ENCODE measurements at places on chromosomes 13 and 19. TPM values are rescaled to one million over a fixed set of nuclear protein-coding genes. Genes with fewer than 3 reads are reported as not detected.

DNA sequence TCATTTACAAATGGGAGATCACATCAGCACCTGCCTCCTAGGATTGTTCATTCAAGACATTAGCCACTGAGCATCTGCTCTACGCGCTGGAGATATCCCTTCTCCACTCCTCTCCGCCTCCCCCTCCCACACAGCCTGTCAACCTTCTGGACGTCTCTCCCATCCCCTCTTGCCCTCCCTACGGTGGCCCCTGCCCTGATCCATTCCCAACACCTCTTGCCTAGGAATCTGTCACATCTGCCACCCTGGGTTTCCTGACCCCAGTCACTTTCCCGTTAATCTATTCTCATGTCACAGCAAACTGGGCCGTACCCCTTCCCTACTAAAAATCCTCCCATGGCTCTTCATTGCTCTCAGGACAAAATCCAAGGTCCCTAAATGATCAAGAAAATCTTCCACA lies 10.3 kb downstream of the DYRK1B start:
- DNase-seq: no peak

Gene IGLON5
- total RNA-seq: not detected

Gene GGACT
- total RNA-seq: 1.3 TPM

- no peak for DNase-seq
Observed at GRCh38 chr19:3613818-3614661, 7.4 kb upstream of the TBXA2R start.

DNA sequence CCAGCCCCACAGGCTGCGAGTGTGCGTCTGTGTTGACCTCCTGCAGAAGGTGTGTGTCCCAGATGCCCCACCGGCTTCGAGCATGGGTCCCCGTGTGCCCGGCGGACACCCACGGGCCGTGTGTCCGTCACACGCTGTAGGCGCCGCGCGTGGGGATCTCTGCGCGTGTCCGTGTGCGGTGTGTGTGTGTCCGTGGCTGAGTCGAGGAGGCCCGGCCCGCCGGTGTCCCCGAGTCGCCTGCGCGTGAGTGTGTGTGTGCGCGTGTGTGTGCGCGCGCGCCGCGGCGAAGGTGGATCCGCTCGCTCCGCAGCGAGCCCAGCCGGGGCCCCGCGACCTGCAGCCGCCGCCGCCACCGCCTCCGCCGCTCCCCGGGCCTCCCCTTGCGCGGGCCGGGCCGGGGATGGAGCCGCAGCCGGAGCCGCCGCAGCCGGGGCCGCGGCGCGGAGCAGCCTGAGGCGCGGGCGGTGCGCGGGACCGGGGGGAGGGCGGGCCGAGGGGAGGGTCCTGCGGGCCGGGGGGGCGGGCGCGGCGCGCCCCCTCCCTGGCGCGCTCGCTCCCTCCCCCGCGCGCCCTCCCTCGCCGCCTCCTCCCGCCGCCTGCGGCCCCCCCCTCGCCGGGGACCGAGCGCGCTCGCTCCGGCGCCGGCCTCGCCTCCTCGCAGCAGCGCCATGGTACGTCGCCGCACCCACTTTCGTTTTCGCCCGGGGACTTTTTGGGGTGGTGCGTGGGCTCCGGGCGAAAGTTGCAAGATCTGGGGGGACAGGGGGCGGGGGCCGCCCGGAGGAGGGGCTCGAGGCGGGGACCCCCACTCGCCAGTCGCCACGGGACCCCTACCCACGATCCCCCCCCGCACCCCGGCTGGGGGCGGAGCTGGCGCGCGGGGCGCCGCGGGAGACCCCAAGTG lies 7.1 kb upstream of the NFIC start:
- DNase-seq: peak; percentile 70

DNA sequence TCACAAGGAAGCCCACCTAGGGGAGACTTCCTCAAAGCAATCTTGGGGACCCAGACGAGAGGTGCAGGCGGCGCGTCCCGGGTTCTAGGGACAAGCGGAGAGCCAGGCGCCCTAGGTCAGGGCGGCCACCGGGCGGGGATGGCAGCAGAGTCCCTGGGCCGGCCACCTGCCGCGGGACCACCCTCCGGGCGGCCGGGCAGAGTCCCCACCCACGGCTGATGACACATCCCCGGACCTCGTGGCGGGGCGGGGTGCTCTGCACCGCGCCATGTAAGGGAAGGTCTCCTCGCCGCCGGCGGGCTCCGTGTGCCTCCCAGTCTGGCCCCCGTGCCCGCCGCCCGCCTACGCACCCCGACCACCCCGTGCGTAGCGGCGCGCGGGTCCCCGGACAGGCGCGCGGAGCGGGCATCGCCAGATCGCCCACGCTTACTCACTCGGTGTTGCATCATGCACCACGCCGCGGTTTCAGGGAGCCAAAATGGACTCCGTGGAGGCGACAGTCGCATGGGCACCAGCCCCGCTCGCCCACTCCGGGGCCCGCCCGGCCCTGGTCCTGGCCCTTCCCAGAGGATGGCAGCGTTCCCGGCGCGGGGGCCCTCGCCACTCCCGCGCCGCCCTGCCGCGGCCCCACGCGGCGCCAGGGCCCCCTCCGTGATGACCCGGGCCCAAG lies 643 bp downstream of the SLC7A1 start:
- DNase-seq: peak; percentile 83

DNA sequence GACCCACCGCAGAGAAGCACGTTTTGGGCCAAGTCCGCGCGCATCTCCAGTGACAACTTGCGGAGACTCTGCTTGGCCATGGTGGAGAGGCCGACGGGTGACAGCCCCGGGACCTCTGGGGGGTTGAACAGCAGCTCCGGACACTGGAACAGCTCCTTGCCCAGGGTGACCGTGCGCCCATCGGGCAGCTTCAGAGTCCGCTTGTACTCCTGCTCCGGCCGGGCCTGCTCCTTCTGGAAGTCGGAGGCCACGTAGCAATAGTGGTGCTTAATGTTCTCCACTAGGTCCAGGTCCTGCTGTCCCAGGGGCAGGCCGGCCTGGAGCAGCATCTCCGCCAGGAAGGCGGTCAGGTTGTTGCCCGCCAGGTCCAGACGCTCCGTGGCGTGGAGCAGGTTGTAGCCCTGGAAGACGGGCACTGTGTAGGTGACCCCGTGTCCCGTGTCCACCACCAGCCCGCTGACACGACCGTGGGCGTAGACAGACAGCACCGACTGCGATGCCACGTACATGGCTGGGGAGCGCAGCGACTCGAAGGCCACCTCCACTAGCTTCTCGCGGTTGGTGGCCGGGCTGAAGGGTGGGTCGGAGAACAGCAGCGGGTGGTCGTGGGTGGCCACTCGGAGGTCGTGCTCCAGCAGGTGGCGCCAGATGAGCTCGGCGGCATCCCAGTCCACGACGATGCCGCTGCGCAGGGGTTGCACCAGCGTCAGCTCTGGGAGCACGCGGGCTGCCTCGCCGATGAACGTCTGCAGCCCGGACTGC lies 743 bp downstream of the ACTL9 start:
- DNase-seq: no peak

Gene NEK5
- not detected for total RNA-seq

Gene CYP4F2
- not detected for total RNA-seq

Gene CIC
- 28.8 TPM for total RNA-seq

DNA sequence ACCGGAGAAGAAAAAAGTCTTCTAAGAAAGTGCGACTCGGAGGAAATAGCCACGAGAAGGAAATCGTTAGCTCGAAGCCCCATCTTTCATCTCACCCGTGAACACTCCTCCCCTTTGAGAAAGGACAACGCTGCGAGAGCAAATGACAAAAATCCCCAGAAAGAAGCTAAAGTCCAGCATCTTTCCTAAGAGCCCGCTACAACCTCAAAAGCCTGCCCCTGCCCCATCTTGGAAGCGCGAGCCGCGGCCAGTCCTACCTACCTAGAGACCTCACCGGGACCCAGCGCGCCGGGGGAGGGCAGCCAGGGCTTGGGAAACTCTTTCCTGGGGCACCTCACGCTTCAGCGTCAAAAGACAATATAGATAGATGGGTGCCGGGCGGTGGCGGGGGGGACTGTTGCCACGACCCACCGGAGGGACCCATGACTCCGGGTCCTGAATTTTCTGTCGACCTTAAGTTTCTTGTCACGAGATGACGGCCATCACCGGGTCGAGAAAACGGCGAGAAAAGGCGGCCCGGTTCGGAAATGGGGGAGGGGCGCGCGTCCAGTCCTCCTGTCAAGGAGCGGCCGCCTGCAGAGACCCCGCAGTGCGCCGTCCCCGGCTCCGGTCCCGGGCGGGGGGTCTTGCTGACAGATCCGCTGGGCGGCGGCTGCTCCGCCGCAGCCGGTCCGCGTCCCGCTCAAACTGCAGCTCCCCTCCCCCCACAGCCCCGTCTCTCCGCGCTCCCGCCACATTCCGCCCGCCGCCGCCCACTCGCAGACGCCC lies 65.9 kb downstream of the KCNRG start:
- DNase-seq: peak; percentile 56

DNA sequence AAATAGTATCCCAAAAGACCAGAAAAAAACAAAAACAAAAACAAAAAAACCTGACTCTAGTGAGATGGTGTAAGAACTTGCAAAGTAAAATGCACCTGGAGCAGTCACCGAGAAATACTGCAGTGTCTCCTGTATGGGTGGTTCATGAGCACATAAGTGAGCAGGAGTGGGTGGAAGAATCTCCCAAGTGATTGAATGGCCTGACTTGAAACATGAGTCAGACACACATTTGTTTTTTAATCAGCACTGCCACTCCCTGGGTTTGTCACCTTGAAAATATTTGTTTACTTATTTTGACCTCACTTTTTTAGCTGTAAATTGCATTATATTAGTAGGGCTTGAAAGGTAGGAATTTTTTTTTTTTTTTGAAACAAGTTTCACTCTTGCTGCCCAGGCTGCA lies 2.0 kb downstream of the ZNF431 start:
- DNase-seq: no peak

Gene IGFL2
- total RNA-seq: 1.4 TPM

- DNase-seq: no peak
Observed at GRCh38 chr19:30090963-30091362, 148.9 kb downstream of the URI1 start.

Gene PRRG2
- total RNA-seq: 1.3 TPM

- DNase-seq: no peak
Observed at GRCh38 chr13:20512042-20512683, 13.5 kb downstream of the CRYL1 start.

Gene ACP7
- total RNA-seq: not detected

DNA sequence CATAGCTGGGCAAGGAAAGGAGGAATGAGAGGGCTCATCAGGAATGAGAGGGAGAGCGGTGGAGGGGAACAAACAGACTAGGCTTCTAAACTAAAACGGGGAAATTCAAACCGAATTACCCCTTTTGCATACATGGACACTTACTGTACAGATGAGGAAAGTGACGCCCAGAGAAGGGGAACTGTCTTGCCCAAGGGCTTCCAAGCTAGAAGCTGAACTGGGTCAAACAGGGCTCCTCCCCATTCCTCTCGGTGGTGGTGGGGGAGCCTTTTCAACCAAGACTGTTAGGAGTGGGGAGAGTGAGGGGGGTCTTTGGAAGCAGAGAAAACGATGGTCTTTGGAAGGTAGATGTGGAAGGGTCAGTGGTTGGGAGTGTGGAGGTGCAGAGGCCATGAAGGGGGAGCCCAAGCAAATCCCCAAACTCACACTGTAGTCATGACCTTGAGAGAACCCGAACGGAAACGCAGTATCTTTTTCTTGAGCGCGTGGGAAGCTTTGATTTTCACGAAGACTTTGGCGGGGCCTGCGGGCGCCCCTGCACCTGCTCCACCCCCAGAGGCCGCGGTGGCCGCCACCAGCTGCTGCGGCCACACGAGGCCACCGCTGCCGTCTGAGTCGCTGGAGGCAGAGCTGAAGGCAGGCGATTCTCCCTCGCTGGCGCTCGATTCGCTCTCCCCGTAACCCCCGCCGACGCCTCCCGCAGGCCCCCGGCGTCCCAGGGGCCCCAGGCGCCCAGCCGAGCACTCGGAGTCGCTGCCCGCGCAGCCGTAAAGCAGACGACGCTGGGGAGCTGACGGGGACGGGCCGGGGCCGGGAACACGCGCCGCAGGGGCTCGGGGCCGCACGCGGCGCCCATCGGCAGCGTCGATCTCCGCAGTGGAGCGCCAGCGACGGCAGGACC lies 12.3 kb upstream of the GNG8 start:
- no peak for DNase-seq

- no peak for DNase-seq
Observed at GRCh38 chr19:4016903-4017638, 9.5 kb downstream of the PIAS4 start.

Gene OCEL1
- 16.6 TPM for total RNA-seq

GRCh38 chr13:59269476-59269875 lies 894.3 kb downstream of the DIAPH3 start:
- no peak for DNase-seq

Gene CNN1
- 979 TPM for total RNA-seq

- DNase-seq: peak; percentile 39
Observed at GRCh38 chr19:38736413-38737280, 7.6 kb downstream of the CAPN12 start.

Gene FFAR1
- not detected for total RNA-seq

Gene STK24
- 57.3 TPM for total RNA-seq

- no peak for DNase-seq
Observed at GRCh38 chr13:105389373-105389772, 1146.1 kb downstream of the EFNB2 start.

DNA sequence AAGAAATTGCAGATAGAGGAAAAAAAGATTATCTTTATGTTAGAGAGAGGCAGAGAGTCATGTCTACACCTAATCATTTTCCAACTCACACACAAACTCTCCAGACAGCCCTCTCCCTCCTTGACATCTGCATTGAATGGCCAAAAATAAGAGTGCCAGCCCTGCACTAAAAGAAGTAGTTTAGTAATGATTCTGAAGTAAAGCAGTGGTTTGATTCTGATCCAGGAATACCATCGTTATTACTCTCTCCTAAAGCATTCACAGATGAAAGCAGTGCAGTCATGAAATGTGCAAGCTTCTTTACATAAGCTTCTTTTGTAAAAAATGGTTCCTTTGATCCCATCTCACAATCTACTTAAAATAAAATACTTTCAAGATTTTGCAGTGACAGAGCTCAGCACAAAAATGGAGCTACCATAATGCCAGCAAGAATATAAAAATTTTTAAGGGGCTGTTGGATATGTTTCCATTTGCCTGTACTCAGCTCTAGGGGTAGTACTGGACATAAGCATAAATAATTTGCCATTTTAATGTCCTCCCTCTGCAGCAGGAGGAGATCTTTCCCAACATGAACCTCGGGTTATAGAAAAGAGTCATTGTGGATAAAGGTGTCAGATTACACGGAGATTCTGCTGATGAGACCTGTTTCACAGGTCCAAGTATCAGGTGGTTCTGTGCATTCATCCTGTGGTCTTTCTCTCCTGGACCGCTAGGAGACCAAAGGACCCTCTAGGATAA lies 406.3 kb downstream of the DCT start:
- no peak for DNase-seq

Gene KLK15
- total RNA-seq: not detected

- peak; percentile 91 for DNase-seq
Observed at GRCh38 chr19:8001995-8002849, 3.2 kb downstream of the ELAVL1 start.

DNA sequence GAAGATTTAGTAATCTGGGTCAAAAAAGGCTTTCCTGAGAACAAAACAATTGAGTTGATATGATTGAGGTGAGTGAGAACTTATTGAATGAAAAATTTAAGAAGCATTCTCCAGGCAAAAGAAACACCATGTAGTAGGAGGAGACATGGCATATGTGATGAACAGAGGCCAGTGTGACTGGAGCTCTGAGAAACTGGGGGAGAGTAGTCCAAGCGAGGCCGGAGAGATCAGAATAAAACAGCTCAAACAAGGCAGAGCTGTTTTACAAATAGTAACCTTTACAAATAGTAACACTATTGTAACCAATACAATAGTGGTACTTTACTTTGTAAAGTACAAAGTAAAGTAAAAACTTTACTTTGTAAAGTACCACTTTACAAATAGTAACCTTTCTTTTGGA lies 1159.1 kb downstream of the PCDH9 start:
- no peak for DNase-seq

Data from heart left ventricle (tissue), 16 donors.